ENCODE measurements at places on chromosomes 2 and 18. TPM values are rescaled to one million over a fixed set of nuclear protein-coding genes. Genes with fewer than 3 reads are reported as not detected.

The MCEE gene
- polyA plus RNA-seq: 26.2 TPM

The VAPA gene
- polyA plus RNA-seq: 162 TPM

The SERPINB11 gene
- polyA plus RNA-seq: not detected

The MYL12A gene
- polyA plus RNA-seq: 475 TPM

The RMDN2 gene
- 3.2 TPM for polyA plus RNA-seq

GRCh38 chr2:16459606-16460005, 206.0 kb downstream of the CYRIA start:
- 0 out of 2 replicates have a peak, but pooled peaks cover 2% of the 10 kb centered on the region for H3K4me1 ChIP-seq
- H3K4me3 ChIP-seq: no peak overlapping the region
- H3K36me3 ChIP-seq: no peaks in the 10 kb centered on the region
- DNase-seq: no peak
- H3K27me3 ChIP-seq: no peaks in the 10 kb centered on the region
- no peak overlapping the region for H3K27ac ChIP-seq

- H3K36me3 ChIP-seq: no peaks in the 10 kb centered on the region
- 0 out of 2 replicates have a peak, but pooled peaks cover 10% of the 10 kb centered on the region for H3K4me1 ChIP-seq
- H3K27ac ChIP-seq: no peak overlapping the region
- no peak for DNase-seq
- no peak overlapping the region for H3K4me3 ChIP-seq
Measured at GRCh38 chr2:62396880-62397279, 109.1 kb downstream of the TMEM17 start.

DNA sequence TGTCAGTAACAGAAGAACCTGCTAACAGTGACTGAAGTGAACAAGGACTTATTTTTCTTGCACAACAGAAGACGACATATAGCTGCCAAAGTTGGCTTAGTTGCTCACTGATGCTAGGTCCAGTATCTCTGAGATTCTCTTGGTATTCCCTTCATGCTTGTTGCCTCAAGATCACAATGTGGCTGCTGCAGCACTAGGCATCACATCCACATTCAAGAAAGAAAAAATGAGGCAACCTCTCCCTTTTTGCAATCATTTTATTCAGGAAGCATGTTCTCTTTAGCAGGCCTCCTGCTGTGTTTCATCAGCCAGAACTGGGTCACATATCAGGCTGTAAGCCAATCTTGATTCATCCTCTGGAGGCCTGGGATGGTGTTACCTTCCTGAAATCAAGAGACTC, 11.7 kb upstream of the MAPK4 start:
- no peak overlapping the region for H3K4me3 ChIP-seq
- no peak overlapping the region for H3K27ac ChIP-seq
- H3K36me3 ChIP-seq: no peaks in the 10 kb centered on the region
- no peaks in the 10 kb centered on the region for H3K27me3 ChIP-seq
- no peak for DNase-seq

DNA sequence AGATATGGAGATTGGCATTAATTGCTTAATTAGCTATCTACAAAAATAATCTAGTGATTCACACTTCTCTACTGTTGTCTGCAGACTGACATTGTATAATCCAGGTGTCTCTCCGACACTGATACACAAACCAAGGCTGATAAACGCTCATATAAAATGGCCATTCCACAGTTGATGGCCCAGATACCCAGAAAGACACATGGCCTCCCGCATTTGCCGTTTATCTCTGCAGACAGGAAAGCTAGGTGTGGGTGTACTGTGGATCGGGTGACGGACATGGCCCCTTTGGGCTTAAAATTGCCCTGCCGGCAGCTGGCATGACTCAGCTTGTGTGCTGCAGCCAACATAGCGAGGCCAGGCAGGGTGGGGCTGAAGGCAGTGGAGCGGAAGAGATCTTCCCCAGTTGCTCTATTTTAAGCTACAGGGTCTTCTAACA, 18.5 kb downstream of the PMAIP1 start:
- no peaks in the 10 kb centered on the region for H3K36me3 ChIP-seq
- no peak overlapping the region for H3K27ac ChIP-seq
- no peak for DNase-seq
- peaks cover 7% of the 10 kb centered on the region for H3K4me1 ChIP-seq
- H3K27me3 ChIP-seq: no peaks in the 10 kb centered on the region

- H3K36me3 ChIP-seq: 0 out of 2 replicates have a peak, but pooled peaks cover 4% of the 10 kb centered on the region
- H3K4me3 ChIP-seq: no peak overlapping the region
- H3K4me1 ChIP-seq: no peaks in the 10 kb centered on the region
- H3K27me3 ChIP-seq: no peaks in the 10 kb centered on the region
Measured at GRCh38 chr2:53941749-53942148, 29.0 kb downstream of the PSME4 start.

Data from GM23338 (cell line).